ENCODE measurements at places on chromosomes 1 and 21.

GRCh38 chr1:152048416-152049009 is 11.7 kb upstream of the S100A11 start:
- DNase-seq, result no peak

DNA sequence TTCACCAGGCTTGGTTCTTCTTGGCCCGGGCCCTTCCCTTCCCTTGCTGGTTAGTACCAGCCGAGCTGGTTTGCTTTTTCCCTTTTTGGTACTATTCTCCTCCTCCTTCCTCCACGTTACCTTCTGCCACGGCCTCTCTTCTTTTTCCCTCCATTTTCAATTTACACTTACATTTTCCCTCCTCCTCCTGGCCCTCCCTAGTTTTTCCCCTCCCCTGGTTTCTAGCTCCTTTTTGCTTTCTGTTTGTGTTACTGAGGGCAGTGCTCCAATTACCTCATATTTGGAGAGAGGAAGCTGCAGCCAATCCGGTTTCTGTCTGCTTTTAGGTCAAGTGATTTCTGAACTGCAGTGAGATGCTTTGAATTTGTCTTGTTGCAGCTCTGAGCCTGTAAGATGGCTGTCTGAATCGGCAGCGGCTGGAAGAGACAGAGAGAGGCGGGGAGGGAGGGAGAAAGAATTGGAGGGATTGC is 63.7 kb downstream of the MACF1 start:
- no peak for DNase-seq

DNA sequence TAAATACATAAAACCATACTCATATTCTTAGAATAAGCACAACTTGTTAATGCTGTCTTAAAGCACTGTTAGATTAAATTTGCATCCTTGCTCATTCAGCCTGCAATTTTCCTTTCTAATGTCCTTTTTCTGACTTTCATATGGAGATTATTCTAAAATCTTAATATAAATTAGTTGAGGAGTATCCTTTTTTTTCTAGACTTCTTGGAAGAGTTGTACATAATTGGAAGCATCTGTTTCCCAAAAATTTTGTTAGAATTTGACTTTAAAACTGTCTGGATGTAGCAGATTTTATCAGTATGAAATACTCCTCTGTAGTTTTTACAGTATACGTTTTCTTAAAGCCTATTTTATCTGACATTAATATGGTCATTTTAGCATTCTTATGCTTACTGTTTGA is 9.7 kb downstream of the KIFAP3 start:
- no peak for DNase-seq

DNA sequence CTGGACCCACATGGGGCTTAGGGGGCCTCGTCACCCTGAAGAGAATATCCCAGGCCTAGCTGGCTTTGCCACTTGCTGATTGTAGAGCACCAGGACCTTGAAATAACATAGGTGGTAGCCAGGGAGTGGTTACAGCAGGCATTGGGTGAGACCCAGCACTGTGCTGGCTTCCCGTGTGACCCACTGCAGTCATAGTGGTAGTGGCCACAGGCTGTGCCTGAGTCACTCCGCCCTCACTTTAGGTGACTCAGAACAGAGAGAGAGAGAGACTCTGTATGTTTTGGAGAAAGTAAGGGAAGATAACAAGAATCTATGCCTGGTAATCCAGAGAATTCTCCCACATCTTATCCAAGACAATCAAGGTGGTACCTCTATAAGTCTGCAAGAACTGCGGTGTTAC is 98.7 kb upstream of the LHX8 start:
- DNase-seq, result no peak

DNA sequence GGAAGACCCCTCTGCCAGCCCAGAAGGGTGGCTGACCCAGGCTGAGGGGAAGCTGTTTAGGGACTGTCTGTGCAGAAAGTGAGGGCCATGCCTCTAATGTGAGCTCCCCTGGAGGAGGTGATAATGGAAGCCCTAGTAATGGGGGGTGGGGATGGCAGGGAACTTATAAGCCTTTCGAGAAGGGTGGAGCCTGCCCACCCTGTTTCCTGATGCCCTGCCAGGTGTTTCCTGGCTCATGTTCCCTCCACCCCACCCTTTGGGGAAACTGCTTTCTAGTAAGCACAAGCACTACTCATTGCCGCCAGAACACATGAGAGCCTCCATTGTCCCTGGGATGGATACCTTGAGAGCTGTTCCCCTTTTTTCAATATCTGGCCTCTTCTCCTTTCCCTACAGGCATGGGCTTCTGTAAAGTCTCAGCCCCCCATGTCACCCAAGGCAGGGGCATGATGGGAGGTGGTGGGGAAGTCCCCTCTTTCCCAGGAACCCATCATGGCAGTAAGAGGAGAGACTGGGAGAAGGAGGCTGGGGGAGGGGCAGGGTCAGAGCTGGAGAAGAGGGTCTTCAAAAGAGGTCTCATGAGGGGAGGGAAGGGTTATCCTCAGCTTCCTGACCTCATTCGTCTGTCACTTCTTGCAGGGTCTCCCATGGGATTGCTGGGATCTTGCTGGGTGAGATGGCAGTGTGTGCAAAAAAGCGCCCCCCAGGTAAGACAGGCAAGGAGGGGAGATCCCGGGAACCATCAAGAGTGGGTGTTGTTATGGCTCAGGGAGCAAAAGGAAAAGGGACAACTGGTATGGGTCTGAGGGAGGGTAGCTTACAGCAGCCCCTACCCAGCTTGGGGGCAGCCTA is 2.4 kb downstream of the ATP8B2 start:
- DNase-seq, result no peak

DNA sequence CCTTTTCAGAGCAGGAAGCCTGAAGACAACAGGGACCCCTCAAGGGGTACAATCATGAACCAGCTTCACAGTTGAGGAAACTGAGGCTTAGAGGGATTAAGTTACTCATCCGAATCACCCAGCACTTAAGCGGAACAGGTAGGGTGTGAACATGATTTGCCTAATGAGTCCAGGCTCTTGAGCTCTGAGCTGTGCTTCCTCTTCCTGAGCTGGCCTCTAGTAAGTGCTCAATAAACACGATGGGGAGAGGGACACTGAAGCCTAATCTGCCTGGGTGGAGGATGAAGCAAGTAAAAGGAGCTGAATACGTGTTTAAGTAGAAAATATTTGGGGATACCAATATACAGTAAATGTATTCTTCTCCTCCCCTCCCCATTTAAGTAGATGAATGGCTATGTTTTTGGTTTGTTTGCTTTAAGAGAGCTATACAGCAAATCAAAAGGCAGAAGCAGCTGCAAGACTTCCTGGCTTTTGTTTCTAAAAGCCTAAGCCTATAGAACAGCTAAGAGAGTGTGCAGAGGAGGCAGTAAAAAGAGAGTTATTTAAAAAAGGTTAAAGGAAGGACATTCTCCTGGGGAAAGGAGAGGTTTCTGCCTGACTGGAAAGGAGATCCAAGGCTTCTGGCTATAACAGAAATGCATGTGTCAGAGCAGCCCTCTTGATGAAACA is 20.5 kb downstream of the STPG1 start:
- DNase-seq, result no peak

DNA sequence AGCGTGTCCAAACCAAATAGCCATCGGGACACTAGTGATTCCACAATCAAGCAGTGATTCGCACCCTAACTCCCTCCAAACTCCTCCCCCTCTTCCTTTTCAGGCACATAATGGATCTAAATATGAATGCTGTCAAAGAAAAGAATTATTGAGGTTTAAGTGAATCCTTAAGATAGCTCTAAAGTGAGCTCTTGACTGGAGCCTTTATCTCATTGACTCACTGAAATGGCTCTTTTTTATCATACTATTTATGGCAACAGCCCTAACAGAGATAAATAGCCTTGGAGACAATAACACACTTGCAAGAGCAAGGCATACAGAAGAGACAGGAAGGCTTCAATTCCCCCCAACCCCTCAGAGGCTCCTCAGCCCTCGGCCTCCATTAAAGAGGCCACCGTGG is 143.3 kb downstream of the PLXNA2 start:
- no peak for DNase-seq

DNA sequence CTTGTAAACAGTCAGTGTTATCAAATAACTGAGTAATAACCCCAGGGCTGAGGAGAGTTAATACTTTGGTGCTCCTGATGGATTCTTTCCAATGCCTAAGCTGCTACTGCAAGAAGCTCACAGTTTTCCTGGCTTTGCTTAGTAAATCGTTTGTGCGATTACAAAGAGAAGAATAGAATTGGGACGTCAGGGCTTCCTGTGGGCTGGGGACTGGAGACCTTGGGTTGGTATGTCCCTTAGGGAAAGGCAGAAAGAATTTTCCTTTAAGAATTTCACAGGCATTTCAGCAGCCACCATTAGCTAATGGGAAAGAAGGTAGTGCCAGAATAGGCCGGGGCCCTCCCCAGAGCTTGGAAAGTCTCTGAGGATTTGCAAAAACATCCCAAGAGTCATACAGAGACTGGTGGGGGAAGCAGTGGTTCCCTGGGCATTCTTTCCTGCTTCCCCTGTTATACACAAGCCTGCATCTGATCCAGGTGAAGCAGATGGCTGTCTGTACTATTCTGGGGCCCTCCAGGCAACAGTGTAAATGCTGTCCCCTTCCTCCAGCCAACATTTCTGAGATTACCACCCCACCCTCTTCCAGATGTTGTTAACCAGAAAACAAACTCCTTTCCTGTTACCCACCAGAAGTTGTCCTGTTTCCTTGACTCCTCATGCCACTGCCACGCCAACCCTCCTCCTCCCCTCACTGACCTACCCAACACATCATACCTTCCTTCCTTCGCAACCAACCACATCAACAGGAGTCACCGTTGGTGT is 40.2 kb downstream of the PLXNA2 start:
- no peak for DNase-seq

- no peak for DNase-seq
Measured at GRCh38 chr1:94989911-94990473, 63.1 kb upstream of the CNN3 start.

GRCh38 chr1:117967477-117967876 is 37.9 kb downstream of the WDR3 start:
- DNase-seq, result no peak

DNA sequence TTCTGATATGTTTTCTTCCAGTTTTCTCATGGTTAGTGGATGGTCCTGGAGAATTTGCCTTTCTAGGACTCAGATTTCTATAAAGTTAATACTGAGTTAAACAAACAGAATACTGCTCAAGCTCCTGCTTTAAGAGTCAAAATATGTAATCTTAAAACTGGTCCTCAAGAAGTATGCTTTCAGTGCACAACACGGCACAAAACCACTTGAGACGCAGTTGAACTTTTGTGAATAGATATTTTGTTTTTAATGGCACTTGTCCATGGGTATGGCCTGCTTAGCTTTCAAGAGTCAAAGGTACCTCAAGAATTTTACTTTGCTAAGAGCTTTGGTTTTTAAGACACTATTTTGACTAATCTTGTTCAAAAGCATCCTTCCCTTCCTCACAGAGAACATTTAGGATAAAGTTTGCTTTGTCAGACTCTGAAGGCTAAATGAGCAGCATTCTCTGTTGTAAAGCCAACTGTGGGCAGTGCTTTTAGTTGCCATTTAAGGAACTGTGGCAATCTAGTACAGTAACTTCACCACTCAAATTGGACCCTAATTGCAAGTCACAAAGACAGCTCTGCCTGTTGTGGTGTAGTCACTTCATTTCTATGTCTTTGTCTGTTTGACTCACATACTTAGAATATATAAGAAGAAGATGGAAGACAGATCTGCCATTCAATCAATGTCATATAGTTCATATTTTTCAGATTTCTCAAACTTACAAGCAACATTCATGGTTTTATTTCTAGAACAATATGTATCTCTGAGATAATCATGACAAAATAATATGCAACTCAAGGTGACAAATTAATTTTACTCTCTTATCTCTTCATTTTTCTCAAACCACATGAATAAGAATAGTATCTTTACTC is 28.8 kb downstream of the SAMD13 start:
- DNase-seq, result no peak

DNA sequence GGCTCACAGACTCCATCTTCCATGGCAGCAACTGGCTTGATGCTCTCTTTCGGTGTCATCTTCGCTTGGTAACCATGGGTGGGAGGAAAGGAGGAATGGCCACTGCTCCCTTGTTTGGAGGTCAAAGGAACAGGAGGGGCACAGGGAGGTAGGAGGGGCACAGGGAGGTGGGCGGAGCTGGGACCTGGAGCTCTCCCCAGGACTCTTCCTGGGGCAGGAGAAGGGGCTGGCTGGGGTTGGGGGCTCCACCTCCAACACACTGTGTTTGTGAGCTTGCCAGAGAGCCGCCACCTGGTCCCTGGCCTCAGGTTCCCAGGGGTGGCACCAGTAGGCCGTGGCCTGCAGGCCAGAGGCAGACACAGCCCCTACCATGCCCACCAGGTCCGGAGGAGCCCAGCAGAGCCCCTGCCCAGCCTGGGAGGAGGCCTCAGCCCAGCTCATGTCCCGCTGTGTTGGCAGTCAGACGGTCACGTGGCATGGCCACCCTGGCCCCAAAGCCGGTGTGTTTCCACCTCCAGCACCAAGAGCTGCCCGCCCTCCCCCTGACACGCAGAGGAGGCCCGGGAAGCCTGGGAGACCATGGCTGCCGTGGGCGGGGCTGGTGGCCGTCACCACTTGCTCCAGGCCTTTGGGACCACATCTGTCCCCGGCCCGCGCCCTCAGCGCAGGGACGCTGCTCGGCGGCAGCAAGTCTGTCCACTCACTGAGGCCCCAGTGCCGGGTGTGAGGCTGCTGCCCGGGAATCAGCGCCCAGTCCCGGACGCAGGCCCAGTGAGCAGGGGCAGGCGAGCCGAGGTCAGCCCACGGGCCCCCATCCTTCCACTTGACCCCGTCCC is 73.9 kb downstream of the MORN1 start:
- DNase-seq, result no peak

DNA sequence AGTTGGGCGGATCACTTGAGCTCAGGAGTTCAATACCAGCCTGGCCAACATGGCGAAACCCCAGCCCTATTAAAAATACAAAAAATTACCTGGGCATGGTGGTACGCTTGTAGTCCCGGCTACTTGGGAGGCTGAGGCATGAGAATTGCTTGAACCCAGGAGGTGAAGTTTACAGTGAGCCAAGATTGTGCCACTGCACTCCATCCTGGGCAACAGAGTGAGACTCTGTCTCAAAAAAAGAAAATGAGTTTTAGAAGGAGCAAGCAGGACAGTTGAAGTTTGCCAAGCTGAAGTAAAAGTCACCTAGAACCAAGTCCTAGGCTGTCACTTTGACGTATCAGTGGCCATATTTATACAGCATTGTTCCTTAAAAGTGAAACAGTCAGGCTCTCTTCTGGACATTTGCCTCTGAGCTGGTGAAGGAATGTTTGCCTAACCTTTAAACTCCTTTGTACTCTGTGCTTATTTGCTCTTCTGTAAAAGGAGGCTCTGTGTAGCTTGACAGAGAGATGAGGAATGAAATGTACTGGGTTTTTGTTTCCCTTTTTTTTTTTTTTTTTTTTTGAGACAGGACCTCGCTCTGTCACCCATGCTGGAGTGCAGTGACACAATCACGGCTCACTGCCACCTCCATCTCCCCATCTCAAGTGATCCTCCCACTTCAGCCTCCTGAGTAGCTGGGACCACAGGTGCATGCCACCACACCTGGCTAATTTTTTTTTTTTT is 2.8 kb downstream of the RAB4A start:
- DNase-seq, result no peak

Data from HS-27A (cell line).